Left forelimb (tissue), 1 donor: ENCODE measurements at places on chromosomes 2 and 18.

DNA sequence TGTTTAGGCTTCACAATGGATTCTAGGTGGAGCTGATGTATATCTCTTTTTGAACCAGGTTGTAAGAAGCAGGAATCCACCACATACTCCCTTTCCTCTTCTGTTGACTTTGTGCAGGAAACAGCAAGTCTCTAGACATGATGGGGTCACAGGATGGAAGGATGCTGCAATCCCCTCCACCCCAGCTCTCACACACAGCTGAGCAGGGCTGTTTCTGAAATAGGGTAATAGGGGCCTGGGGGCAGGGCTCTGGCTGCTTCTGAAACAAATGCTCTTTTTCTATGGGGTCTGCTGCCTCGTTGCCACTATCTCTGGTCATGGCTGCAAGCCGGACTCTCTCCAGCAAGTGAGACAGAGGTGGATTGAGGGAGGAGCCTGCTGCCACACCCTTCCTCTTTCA lies 148.9 kb downstream of the SOX11 start:
- DNase-seq = no peak

DNA sequence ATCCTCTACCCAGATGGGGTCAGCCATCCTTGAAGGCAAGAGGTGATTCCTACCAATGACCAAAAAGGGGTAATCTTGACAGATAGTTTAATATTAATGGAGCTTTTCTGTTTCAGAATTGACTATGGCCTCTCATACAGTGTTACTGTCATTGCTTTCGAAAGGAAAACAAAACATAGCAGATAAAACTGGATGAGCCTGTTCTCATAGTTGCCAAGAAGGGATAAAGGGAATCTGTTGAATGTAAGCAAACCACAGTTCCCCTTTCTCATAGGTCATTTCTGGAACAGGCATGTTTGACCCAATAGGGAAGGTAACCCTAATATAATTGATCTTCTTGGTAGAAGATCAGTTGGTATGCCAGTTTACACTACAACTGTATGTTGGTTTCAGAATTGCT lies 1.6 kb downstream of the RAB27B start:
- DNase-seq = no peak

GRCh38 chr2:12727641-12728040 lies 10.9 kb downstream of the TRIB2 start:
- no peak for DNase-seq

GRCh38 chr2:118044103-118044716 lies 30.3 kb upstream of the CCDC93 start:
- DNase-seq = no peak

GRCh38 chr2:231191896-231192872 lies 6.2 kb upstream of the ARMC9 start:
- DNase-seq = peak; percentile 83

DNA sequence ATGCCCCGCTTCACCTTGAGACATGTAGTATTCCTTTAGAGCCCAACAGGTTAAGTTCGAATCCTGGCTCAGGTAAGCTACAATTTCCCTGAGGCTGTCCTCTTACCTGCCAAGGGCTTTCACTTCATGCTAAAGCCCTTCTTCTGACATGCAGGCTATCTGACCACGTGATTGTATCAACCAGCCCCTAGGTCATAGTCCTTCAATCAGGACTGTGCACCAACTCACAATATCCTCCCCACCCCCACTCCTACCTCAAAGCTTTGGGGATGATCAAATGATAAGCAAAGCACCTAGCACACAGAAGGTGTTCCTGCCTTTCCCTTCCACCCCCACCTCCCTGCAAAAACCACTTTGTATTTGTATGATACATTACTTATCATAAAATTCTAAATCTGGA lies 78.9 kb downstream of the AAK1 start:
- no peak for DNase-seq

DNA sequence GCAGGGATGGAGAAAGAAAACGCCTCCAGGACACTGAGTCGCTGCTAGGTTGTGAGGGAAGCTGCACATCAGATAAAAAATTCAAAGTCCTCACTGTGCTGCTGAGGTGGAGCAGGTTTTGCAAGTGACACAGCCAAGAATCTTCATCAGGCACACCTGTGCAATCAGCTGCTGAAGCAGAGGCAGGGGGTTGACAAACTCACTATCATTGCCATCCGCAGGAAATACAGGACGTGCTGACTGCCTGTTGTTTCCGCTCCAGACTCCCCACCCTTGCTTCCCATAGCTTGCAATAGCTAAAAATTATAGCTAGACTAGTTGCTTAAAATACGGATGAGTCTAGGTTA lies 147.8 kb upstream of the FHL2 start:
- DNase-seq = no peak

DNA sequence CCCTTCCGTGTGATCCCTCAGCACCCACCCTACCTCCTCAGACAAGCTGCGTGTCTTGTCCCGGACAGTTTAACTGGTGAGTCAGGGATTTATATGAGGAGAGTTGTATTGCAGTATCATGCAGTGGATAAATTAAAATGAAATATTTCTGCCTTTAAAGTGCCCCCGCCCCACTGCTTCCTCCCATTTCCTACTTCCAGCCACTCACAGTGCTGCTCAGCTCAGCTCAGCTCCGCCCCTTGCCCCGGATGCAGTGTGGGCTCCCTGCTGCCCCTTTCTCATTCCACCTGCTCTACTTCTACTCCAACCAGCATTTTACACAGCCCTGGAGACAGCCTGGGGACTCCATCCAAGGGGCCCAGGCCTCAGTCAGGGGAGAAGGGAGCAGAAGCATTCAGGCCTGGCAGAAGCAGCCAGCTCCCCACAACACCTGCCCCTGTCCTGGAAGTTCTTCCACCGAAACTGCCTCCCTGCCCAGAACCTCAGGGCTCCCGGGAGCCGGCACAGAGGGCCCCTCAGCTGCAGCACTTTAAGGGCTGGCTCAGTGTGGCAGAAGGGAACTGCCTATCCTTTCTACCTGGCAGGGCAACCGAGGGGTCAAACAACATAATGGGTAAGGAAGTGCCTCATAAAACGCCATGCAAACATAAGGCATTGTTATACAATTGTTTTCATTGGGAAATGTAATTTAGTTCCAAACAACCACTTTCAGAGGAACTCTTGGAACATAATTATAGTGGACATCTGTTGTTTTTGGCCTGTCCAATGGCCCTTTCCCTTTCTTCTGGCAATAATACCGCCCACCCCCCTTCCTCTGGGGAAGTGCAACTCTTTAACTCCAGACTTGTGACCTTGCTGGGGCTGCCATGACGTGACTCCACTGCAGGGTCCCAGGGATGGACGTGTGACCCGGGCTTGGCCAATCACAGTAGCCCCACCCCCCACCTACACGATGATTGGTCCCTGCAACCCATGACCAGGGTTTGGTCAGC lies 102.3 kb downstream of the LIPG start:
- peak; percentile 82 for DNase-seq

GRCh38 chr2:59761966-59762365 lies 791.5 kb downstream of the BCL11A start:
- DNase-seq = no peak

GRCh38 chr2:195296490-195296889 lies 360.5 kb upstream of the SLC39A10 start:
- no peak for DNase-seq

DNA sequence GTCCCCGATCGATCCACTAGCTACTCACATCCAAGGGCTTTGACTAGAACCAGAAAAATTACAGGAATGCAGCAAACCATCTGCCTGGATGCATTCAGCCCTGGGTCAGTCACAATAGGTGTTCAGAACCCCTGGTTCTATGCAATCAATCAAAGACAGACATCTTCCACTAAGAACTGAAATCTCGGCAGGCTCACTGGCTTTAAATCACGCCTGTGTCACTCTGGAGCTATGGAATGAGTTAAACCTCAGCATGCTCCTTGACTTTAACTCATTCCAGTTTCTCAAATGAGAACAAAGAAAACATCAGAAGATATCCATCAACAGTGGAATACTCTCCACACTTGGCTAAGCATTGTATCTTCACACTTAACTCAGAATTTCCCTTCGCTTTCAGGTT lies 68.1 kb upstream of the SPTBN1 start:
- DNase-seq = no peak

DNA sequence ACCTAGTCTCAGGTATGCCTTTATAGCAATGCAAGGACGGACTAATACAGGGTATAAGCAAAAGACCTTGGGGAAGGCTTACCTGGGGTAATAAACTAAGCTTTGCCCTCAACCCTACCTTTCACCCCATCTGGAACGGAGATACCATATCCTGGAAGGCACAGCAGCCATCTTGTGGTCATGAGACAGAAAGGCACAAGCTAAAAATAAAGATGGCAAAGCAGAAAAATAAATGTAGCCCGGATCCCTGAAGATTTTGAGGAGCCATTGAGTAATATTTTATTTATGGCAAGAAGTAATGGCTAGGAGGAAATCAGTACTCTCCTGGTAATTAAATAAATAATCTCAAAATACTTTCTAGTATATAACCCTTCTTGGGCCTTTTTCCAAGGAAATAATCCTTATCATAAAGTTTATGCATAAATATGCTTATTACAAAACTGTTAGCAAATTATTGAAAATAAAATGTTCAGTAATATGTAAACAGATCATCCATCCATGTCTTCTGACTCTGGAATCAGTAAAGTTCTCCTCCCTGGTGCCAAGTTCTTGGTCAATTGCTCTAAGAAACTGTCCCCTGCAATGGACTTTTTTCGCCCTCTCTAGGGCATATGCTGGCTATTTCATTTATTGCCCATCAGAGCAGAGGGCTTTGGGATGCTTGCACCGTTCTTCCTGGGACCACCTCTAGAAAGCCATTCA lies 198.7 kb downstream of the SPP2 start:
- no peak for DNase-seq

DNA sequence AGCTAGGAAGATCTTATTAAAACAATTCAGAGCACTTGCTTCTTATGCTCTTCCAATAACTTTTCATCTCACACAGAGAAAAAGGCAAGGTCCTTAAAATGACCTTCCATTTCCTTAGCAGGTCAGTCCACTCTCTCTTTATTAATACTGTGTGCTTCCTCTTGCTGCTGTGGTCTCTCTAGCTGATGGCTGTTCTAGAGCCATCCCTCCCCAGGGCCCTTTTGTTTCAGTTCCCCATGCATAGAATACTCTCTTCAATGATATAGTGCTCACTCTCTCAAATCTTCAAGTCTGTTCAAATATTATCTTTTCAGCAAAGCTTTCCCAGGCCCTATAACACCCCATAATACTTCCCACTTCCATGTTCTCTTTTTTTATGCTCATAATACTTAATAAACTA lies 469.3 kb downstream of the METTL4 start:
- DNase-seq = no peak

DNA sequence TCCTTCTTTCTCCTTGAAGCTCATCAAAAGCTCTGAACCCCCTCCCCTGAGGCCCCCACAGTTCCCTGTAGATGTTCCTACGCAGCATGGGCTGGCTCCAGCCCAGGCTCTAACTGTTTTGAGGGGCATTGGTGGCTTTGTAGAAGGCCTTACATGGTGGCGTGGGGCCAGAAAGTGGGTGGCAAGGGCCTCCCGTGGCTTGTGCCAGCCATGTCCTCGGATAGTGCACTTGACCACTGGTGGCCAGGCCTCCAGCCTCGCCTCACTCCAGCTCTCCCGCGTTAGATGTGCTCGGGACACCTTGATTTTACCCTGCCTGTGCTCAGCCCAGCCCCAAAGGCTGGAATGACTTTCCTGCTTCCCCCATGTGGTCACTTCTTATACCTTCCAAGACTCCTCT lies 92.9 kb downstream of the TWIST2 start:
- no peak for DNase-seq

DNA sequence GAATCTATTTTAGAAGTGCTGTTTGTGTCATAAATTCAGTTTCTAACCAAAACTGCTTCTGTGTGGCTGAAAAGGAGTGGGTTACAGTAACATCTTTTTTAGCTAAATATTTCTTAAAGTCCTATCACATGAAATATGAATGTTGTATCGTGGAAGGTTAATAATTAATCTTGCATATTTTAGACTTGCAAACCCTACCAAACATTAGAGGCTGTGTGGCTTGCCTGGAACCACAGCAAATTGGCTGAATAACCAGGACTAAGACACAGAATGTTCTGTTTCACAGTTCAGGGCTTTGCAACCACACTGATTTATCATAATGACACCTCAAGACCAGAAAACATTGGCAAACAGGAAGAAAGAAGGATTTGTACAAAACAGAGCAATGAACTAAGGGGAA lies 208.9 kb upstream of the CNTNAP5 start:
- no peak for DNase-seq

GRCh38 chr2:38037757-38038621 lies 38.0 kb downstream of the CYP1B1 start:
- DNase-seq = no peak

DNA sequence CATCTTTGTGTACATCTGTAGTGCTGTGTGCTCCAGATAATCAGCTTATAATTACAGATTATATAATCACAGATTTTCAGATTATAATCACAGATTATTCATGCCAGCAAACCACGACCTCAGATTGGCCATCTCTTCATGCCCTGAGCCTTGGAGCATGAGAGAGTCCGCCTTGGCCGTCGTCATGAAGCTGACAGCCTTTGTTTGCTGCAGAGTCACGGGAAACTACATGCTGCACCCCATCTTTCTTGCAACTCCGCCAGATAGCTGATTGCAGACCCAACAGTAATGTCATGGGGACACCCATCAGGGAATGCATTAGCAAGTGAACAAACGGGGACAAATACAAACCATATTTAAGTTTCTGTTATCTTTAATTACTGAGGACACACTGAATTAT lies 7.3 kb downstream of the TMEM178A start:
- DNase-seq = no peak

DNA sequence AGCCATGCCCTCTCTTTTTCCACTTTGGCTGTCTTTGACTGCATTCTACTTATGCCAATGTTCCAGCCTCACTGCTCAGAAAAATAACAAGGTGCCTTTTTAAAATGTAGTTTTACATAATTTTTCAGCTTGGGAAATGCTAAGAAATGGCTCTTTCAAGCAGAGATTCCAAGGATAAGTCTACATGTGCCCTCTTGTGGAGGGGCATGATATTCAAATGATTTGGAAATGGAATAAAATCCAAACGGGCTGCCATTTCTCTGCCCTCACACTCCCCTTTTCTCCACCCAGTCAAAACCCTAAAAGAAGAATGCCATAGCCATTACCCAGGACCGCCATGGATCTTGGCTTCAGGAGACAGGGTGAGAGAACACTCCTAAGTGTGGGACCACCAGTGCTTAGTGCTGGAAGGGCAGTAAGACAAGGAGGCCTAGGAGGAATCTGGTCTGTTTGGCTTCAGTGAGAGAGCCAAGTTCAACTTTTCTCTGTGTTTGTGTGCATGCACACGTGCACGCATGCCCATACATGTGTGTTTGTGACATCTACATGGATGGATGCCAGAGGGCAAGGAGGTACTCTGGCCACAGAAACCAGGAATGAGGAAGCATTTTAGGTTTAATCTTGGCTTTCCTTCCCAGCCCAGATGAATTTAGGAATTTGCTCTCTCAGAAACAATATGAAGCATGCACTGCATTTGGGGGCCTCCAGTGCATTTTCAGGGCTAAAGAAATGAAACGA lies 174.0 kb upstream of the SLC14A2 start:
- no peak for DNase-seq

GRCh38 chr2:148936857-148937450 lies 61.9 kb downstream of the KIF5C start:
- no peak for DNase-seq
